ENCODE measurements at places on chromosomes 7 and 10.

DNA sequence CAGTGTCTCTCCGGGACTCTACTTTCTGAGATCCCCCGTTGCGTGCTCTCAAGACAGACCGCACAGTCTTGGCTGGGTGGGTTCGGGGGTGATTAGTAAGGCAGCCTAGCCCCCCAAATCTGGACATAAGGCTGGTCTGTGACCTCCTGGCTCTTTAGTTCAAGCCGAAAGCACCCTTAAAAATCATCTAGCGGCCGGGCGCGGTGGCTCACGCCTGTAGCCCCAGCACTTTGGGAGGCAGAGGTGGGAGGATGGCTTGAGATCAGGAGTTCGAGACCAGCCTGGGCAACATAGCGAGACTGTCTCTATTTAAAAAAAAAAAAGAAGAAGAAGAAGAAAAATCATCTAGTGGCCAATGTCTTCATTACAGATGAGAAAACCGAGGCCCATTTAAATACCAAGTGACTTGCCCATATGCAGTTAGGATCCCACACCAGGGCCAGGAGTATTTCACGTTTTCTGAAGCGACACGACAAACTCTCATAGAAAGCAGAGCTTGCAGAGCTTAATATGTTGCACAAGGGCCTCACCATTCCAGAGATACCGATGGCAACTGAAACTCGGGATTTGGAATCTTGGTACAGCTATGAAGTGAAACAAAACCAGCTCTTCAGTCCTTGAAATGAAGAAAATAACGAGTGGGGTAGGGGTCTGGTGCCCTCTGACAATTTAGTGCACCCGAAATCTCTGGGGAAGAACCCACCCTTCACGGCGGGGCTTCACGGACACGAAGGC is 703 bp upstream of the HILPDA start:
- ATAC-seq, result no peak

GRCh38 chr10:66783316-66783715 is 142.5 kb upstream of the LRRTM3 start:
- ATAC-seq, result no peak

- ATAC-seq, result peak; percentile 84
These were observed 61.7 kb upstream of the CDK13 start for GRCh38 chr7:39888171-39888853.

GRCh38 chr10:132272231-132272971 is 35.3 kb downstream of the STK32C start:
- no peak for ATAC-seq

DNA sequence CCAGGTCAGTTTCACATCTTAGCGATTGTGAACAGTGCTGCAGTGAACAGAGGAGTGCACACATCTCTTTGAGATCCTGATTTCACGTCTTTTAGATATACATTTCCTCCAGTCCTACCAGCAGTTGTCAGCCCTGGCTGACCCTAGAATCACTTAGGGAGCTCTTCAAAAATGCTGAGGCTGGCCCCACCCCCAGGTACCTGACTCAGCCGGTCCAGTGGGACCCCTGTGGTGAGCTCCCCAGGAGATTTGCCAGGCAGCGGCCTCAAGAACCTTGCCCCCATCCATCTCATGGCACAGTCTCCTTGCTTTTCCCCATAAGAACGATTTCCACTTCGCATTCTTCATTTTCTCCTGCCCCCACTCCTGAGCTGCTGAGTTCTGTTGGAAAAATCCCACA is 45.5 kb downstream of the TEX36 start:
- ATAC-seq, result no peak

GRCh38 chr7:19235680-19236079 is 90.5 kb upstream of the FERD3L start:
- no peak for ATAC-seq

- no peak for ATAC-seq
These were observed 1216.4 kb downstream of the CNTNAP2 start for GRCh38 chr7:147332988-147333387.

- no peak for ATAC-seq
These were observed 333.2 kb upstream of the MGMT start for GRCh38 chr10:129133856-129134255.

GRCh38 chr7:47438411-47439029 is 143.4 kb downstream of the TNS3 start:
- ATAC-seq, result no peak

GRCh38 chr10:20659225-20659624 is 237.9 kb downstream of the NEBL start:
- ATAC-seq, result no peak

DNA sequence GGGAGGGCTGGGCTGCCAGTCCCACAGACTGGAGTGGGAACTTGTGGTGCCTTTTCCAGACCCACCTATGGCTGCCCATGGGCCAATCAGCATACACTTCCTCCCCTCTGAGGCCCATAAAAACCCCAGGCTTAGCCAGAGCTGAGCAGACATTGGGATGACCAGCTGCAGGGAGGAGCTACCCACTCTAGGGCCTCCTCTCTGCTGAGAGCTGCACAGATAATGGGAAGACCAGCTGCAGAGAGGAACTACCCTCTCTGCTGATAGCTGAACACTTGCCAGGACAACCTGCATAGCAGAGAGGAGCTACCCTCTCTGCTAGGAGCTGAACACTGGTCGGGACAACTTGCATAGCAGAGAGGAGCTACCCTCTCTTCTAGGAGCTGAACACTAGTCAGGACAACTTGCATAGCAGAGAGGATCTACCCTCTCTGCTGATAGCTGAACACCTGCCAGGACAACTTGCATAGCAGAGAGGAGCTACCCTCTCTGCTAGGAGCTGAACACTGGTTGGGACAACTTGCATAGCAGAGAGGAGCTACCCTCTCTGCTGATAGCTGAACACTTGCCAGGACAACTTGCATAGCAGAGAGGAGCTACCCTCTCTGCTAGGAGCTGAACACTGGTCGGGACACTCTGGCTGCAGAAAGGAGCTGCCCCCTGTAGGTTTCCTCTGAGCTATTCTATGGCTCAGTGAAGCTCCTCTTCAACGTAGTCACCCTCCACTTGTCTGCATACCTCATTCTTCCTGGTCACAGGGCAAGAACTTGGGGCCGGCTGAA is 88.3 kb upstream of the CACUL1 start:
- no peak for ATAC-seq

DNA sequence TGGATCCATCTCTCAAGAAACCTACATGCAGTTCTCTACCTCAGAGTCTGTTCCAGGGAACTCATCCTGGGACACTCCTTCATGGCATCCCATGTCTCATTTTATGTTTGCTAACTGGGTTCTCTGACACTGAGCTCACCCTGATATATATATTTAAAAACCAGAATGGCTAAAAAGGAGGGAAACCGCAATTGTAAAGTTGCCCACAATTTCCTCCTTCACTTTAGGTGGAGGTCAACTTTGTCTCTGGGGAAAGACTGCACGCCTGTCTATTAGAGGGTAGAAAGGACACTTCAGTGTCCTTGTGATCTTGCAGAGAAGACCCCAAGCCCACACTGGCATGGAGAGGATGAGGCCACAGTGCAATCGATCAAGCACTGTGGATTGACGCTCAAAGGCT is 131.7 kb downstream of the TEX36 start:
- no peak for ATAC-seq

DNA sequence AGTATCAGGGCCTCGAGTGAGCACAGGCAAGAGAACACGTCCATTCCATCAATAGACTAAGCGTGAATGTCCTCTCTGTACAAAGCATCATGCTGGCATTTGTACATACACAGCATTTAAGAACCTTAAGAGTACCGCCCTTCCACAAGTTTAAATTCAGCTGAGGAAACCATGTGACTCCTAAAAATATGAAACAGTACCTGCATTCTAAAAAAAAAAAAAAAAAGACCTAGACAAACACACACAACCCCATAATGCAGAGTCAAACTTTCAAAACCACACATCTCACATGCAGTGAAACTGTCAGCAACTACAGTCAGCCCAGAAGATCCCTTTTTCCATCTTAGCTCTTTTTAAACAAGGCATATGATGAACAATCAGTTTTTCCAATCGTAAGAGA is 124.3 kb downstream of the DIP2C start:
- ATAC-seq, result no peak

- ATAC-seq, result no peak
These were observed 8.1 kb downstream of the ZSWIM8 start for GRCh38 chr10:73793456-73793855.

DNA sequence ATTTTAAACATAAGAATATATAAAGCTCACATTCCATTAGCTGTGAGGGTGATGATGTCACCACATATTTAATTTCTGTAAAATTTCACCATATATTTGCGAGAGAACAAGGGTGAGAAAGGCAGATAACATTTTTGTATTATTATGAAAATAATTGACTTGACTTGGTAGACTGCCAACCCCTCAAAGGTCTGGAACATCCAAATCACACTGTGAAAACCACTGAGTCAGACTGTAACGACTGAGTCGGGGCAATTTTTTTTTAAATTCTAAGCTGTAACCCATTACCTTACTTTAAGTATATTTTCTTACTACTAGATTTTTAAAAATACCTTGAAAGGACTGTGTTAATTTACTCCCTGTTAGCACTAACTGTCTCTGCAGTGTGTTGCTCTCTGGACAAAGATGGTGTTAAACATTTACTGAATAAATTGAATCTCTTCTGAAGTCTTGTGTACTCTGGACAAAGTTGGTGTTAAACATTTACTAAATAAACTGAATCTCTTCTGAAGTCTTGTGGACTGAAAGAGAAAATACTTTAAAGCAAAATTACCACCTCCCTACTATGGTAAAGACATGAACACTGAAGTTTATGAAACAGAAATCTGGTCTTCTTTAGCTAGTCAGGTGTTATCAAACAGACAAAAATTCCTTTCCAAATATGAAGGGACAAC is 14.1 kb downstream of the PDZD8 start:
- ATAC-seq, result no peak

DNA sequence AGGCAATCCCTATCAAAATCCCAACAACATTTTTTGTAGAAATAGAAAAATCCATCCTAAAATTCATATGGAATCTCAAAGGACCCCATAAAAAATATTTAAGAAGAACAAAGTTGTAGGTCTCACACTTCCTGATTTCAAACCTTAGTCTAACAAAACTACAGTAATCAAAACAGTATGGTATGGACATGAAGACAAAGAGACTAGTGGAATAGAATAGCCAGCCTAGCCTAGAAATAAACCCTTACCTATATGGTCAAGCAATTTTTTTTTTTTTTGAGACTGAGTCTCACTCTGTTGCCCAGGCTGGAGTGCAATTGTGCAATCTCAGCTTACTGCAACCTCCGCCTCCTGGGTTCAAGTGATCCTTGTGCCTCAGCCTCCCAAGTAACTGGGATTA is 3.6 kb upstream of the TMEM120A start:
- ATAC-seq, result no peak

DNA sequence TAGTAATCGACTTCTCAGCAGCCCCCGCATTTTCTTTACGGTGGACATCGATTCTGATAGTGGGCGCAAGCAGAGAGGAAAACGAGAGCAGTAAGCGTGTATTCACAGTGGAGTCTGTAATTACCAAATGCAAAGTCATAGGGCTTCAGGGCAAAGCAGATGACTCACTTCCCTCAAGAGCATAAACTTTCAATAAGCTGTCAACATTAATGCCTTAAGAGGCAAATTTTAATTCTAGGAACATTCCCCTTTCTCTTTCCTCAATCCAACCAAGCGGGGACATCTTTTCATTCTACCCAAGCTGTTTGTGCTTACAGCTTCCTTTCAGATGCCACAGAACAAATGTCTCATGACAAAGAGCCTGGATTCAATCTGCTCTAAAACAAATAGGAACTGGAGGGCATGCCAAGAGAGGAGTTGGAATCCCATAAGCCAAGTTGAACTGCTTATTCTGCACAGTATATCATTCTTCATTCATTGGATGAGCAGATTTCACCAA is 48.6 kb downstream of the MALSU1 start:
- ATAC-seq, result peak; percentile 66

- peak; percentile 3 for ATAC-seq
These were observed 495 bp downstream of the EIF3B start for GRCh38 chr7:2354939-2355704.

DNA sequence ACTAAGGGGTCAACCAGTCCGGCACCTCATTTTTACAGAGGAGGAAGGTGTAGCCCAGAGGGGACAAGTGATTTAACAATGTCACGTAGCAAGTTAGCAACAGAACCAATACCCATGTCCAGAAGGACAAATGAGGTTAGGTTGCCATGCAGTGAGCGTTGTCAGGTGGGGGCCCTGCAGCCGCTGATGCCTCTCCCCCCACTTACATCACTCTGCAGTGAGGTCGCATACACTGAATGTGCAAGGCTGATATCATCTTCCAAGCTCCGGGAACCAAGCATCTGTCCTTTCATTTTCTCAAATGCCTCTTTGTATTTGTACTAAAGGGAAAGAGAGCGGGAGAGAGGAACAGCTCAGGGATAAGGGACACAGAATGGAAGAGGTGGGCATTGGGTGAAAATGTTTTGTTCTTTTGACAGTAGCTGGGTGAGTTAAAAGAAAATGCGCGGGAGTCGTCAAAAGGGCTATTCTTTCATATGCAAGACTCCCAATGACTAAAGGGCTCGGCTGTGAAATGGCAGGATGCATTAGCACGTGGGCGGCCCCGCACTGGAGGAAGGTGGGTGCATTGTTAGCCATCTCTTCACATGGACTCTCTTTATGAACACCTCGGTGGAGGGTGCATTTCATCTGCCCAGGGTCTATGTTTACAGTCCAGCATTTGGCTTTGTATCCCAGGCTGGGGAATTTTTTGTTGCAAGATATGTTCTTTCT is 49.7 kb downstream of the NRAP start:
- ATAC-seq, result no peak

DNA sequence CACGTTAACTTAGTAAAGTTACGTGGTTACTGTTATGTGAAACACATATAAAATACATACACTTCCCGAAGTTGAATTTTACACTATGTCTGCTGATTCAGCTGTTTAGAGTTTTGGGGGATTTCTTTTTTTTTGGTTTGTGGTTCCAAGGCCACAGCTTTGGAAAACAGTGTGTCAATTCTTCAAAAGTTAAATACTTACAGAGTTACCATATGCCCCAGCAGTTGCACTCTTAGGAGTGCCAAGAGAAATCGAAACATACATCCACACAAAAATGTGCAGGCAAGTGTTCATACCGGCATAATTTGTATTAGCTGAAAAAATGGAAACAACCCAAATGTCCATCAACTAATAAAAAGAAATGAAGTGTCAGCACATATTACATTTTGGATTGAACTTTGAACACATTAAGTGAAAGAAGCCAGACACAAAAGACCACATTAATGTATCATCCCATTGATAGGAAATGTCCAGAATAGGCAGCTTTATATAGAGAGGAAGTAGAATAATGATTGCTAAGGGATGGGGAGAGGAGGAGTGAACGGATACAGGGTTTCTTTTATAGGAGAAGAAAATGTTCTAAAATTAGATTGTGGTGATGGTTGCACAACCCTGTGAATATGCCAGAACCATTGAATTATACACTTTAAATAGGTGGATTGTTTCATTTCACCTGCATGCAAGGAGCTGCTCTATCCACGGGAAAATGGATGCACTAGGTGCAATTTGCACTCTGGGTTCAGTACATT is 17.6 kb downstream of the APBB1IP start:
- no peak for ATAC-seq

GRCh38 chr10:60176925-60177324 is 212.8 kb downstream of the ANK3 start:
- ATAC-seq, result no peak

DNA sequence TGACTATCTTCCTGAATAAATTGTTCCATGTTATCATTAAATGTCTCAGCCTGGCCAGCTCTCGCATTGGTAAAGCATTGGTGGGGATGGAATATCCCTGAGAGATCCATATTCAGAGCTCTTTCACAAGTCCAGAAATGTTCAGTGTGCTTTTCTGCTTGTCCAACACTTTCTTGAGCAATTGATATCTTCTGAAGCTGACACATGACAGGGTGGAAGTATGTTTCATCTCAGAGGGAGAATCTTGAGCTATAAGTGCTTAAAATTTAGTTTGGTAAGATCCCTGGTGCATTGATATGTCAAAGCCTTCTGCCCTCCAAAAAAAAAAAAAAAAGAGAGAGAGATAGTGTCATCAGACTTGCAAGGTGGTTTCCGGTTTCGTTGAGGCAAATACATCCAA is 7.4 kb downstream of the IFIT3 start:
- no peak for ATAC-seq

All from esophagus mucosa (tissue), 1 donor.